ENCODE measurements at places on chromosomes 5 and 9.

GRCh38 chr5:18023986-18024385 lies 389.7 kb downstream of the TAF11L14 start:
- DNase-seq, result peak; percentile 72

DNA sequence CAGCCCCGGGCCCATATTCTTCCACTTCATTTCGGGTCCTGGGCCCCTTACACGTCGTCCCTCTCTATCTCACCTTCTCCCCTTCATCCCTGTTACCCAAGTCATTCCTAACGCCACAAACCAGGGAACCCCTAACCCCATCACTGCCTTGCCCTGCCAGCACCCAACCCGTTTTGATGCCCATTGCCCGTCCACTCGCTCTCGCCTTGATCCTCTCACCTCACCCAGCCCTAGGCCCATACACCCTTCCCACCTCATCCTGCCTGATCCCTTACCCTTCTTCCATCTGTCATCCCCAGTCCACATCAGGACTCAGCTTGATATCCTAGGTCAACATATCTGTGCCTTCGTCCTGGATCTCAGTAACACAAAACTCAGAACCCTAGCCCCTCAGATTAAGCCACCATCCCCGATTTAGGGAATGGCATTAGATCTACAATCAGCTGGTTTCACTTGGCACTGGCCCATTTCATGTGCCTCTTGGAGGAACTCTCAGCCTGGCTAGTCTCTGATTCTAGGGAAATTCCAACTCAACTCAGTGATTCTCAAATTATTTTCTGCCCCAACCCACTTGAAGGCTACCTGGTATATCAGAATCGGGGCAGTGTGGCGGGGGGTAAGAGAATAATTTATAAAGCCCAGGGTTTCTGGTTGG lies 489 bp downstream of the CHMP5 start:
- DNase-seq, result no peak

DNA sequence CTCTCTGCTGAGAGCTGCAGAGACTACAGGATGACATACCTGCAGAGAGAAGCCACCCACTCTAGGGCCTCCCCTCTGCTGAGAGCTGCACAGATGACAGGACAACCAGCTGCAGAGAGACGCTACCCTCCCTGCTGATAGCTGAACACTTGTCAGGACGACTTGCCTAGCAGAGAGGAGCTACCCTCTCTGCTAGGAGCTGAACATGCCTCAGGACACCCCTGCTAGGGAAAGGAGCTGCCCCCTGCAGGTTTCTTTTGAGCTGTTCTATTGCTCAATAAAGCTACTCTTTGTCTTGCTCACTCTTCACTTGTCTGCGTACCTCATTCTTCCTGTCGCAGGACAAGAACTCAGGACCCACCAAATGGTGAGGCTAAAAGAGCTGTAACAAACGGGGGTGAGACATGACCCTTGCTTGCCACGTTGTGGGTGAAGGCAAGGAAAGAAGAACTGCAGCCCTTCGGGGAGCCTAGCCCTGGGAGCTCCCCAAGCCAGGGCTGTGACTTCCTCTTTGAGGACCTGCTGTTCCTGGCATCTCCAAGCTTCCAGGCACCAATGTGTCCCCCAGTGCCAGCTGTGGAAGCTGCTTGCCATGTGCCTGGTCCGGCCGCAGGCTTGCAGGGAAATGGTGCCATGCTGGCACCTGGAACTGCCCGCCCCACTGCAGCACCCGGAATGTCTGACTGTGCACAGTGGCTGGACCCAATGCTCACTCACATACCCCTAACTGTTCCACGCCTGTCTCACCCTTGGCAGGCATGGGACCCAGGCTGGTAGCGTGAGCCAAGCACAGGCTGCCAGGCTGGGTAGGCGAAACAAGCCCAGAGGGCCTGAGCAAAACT lies 5.1 kb upstream of the TESK1 start:
- no peak for DNase-seq

DNA sequence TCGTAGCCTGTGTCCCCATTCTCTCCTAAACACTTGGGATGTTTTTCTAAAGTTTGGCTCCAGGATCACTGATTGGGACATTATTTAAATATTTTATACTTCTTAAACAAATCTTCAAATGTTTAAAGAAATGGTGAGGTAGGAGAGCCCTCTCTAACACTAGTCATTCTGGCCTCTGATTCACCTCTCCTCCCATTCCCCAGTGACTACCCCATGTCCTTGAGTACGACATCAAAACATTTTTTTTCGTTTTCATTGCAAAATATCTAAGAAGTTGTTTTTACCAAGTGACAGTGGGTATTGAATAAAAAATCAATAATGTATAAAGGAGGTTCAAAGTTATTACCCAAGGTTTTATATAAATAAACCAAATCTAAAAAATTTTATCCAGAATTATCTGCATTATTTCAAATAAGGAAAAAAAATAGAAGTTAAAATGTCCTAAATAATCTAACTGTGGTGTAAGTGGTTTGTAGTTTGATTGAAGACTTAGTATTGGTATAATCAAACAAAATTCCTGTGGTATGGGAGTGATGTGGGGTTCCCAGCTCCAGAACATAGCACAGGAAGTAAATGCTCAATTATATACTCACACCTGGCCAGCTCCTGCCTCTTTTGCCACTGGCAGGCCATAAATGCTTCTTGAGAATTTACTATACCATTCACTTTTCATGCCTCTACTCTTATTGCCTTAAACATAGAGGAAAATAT lies 51.1 kb downstream of the MAST4 start:
- DNase-seq, result no peak

- DNase-seq, result no peak
Observed at GRCh38 chr9:35232867-35233544, 71.2 kb downstream of the UNC13B start.

All from bone marrow (tissue), 2 donors.